DMS79 treated with DMSO at 0.1 percent for 48 hours (cell line): ENCODE measurements at places on chromosomes 3 and 15.
A peak's percentile ranks its signal among the peaks of the same experiment; 100 is the strongest.

DNA sequence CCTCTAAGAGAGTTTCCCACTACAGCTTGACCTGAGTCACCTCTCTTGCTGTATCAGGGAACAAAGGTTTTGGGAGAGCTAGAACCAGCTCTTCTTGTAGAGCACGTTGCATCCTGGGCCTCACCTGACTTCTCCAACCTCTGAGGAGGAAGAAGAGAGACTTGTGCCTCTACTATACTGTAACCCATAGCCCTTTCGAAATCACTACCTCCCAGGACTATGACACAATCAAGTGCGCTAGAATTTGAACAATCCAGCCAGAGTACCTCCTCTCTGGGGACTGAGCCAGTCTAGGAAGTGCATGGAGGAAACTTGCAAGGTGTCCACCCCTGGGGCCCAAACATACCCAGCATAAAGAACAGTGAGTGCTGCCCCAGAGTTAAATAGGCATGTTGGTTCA is 192.8 kb upstream of the BHLHE40 start:
- no peak for DNase-seq

- DNase-seq: no peak
Measured at GRCh38 chr3:29512641-29513040, 231.8 kb downstream of the RBMS3 start.

DNA sequence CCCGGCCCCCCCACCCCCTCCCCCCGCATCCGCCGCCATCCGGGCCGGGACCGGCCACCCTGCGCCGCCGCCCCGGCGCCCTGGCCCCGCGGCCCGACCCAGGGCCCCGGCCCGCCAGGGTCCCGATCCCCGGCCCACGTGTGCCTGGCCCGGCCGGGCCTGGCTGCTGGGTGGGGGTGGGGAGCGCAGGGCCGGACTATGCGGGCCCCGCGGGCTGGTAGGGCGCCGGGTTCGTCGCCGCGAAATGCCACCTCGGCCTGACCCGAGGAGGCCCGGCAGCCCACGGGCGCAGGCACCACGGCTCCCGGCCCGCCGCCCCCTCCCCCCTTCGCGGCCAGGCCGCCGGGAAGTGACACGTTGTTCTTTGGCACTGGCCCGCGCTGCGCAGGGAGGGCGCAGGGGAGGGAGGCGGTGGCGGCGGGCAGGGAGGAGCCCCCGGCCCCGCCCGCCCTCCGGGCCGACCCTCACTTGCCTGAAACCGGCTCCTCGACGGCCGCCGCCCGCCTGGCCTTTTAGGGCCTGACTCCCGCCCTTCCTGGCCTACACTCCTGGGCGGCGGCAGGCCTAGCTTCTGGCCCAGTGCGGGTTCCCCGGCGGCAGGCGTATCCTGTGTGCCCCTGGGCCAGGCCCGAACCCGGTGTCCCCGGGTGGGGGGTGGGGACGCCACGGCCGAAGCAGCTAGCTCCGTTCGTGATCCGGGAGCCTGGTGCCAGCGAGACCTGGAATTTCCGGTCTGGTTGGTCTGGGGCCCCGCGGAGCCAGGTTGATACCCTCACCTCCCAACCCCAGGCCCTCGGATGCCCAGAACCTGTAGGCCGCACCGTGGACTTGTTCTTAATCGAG is 515 bp downstream of the EIF4G1 start:
- peak; percentile 11 for DNase-seq

DNA sequence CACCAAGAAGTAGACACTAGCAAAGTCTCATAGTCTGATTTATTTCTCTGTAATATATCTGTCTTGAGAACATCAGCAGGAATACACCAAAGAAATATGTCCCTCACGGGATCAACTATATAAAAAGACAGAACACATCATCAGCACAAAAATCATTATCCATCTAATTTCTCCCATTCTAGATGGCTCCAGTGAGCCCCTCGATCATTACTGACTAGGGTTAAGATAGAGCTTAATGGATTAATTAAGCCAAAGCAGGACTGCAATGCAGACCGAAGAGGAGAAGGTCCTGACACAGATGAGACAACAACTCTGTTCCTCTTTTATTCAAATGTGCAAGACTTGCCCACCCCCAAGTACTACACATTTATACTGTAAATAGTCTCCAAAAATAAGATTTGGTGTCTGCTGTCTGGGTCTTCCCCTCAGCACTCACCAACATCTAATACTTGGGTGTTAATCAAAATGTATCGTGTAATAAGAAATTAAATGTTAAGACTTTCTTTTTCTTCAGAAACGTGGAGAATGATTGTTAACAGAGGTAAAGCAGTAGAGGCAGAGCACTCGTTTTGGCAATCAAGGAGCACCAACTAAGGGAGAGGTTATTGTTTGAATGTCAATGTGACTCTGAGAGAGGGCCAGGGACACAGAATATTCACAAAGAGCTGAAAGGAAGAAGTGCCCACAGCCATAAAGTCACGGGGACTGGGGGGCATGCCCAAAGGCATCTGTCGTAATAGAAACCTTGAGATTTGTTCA is 133.6 kb downstream of the TIGIT start:
- no peak for DNase-seq

DNA sequence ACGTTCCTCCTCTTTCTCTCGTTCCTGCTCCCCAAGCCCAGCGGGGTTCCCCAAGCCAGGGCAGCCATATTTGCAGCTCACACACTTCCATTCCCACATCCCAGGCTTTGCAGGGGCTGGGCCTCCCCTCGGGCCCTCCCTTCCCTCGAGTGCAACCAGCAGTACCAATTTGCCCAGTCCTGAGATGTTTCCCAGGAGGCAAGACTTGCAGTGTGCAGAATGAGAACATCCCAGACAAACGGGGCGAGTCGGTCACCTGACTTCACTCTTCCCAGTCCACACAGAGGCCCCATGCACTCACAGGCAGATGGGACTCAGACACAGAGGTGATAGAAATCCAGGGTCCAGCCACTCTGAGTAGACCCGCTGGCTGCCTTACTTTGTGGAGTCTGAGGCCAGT is 56.2 kb upstream of the SLC6A6 start:
- DNase-seq: no peak

DNA sequence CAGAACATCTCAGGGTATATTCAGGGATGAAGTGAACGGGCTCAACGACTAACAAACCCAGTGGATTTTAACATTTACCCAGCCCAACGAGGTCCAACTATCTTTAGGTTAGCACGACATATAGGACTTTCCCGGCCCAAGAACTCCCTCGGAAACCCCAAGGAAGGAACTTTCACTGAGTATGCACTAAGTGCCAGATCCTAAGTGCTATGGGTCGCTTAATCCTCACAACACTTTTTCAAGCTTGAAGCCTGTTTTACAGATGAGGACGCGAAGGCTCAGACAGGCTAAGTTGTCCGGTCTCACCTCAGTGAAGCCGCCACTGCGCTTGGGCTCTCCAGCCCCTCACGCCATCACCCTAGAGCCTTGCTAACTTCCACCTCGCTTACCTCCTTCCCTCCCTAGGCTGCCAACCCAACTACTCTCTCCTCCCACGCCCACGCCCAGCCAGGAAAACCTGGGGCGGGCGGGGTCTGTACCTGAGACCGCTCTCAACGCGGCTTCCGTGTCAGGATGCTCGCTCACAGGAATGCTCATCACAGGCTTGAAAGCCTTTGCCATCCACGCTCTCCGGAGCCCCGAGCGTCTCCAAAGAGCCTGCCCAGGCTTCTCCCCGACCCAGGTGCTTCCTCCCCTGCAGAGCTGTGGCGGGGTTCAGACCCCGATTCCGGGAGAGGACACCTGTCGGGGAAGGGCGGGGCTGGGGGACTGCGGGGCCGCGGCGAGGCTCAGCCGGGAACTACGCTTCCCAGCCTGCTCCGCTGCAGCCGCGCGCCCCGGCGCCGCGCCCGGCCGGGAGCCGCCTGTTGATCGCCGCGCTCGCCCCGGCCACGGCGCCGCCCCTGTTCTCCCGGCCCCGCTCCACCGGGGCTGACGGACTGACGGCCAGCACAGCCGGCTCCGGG is at the start of gene TMOD2:
Gene TMOD2, plus strand, starts transcription at position 806 of the 905 bp plus-strand sequence. CDS start 14,845 bp downstream, outside the sequence.
- peak; percentile 49 for DNase-seq

GRCh38 chr3:128358156-128358895 is 108.4 kb downstream of the DNAJB8 start:
- no peak for DNase-seq

GRCh38 chr3:187920030-187920429 is 174.8 kb upstream of the BCL6 start:
- DNase-seq: no peak

DNA sequence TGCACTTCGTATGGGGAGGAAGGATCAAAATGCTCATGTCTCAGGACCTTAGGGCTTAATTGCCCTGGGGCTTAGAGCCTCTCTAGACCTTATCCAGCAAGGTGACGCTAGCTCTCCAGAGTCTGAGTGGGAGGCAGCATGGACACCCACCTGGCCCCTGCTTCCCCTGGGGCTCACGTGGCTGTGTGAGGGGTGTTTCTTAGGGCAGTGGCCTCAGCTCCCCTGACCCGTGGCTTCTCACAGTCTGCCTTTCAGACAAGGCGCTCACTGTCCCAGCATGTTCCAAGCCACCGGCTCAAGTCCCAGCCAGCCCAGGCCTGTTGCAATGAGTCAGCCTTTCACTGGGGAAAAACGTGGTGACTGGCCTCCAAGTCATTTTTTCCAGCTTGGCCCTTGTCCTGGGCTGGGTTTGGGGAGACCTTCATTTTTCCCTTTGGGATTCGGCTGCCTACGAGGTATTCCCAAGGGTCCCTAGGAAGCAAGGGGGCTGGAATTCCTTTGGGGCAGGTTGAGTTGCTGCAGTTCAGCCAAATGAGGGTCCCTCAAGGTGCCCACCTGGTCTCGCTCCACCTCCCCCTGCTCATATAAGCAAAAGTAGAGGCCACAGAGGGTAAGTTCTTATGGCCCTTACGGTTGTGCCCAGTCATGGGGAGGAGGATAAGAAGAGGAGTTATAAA is 15.7 kb downstream of the BHLHE40 start:
- DNase-seq: no peak

- DNase-seq: no peak
Measured at GRCh38 chr3:22010997-22011396, 260.0 kb upstream of the ZNF385D start.

DNA sequence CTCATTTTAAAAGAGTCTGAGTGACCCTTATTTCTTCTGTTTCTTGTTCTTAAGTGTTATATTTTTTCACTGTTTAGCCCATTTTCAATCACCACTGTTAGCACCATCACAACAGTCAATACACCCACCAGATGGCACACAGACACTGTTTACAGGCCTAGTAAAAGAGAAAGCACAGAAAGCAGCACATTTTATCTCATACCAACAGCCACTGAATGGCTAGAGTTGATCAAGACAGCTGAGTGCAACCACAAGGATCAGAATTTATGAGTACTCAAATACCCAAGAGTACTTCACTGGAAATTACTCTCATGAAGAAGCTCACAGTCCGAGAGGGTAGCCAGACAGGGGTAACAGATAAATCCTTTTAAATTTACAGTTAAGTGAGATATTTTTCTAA is 127.0 kb downstream of the TFDP2 start:
- peak; percentile 86 for DNase-seq

- DNase-seq: no peak
Measured at GRCh38 chr3:147113293-147114044, 292.9 kb downstream of the ZIC4 start.

- no peak for DNase-seq
Measured at GRCh38 chr15:77251662-77252061, 168.2 kb downstream of the PEAK1 start.

- DNase-seq: no peak
Measured at GRCh38 chr3:15161133-15161532, 44.9 kb upstream of the CAPN7 start.

- DNase-seq: no peak
Measured at GRCh38 chr3:107870096-107870495, 220.7 kb downstream of the CD47 start.

GRCh38 chr3:31442755-31443154 is 90.0 kb upstream of the STT3B start:
- DNase-seq: no peak

DNA sequence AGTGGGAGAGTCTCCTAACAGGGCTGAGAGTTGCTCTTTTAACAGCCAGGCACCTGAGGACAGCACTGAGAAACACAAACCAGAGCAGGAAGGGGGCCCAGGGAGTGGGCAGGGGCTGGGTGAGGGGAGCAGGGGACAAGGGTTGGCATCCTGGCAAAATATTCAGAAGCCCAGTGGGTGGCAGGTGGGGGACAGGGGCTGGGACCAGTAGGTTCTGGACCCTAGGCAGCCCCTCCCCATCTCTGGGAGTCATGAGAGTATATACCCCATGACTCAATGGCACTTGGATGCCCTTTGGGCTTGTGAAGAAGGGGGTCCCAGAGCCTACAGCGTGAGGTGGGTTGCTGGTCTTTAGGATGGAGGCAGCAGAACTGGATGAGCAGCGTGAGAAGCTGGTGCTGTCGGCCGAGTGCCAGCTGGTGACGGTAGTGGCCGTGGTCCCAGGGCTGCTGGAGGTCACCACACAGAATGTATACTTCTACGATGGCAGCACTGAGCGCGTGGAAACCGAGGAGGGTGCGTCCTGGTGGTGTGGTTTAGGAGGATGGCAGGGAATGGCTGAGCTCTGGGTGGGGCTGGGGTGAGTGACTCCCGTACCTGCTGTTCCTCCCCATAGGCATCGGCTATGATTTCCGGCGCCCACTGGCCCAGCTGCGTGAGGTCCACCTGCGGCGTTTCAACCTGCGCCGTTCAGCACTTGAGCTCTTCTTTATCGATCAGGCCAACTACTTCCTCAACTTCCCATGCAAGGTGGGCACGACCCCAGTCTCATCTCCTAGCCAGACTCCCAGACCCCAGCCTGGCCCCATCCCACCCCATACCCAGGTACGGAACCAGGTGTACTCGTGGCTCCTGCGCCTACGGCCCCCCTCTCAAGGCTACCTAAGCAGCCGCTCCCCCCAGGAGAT is 24.2 kb downstream of the NBEAL2 start:
- no peak for DNase-seq

DNA sequence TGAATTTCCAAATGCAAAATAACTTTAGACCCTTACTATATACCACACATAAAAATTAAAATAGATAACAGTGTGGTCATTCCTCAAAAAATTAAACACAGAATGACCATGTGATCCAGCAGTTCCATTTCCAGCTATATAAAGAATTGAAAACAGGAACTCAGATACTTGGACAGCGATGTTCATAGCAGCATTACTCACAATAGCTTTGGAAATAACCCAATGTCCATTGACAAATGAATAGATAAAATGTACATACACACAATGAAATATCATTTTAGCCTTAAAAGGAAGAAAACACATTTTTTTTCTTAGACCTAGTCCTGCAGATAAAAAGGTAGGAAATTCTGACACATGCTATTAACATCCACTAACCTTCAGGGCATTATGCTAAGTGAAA is 26.7 kb downstream of the RAD51 start:
- no peak for DNase-seq

- no peak for DNase-seq
Measured at GRCh38 chr3:185316740-185317412, 46.1 kb upstream of the MAP3K13 start.
